SK-N-DZ (cell line): ENCODE measurements at places on chromosomes 11 and 22.

- DNase-seq: peak; percentile 54
Measured at GRCh38 chr11:61828629-61829407, 718 bp downstream of the FADS2 start.

DNA sequence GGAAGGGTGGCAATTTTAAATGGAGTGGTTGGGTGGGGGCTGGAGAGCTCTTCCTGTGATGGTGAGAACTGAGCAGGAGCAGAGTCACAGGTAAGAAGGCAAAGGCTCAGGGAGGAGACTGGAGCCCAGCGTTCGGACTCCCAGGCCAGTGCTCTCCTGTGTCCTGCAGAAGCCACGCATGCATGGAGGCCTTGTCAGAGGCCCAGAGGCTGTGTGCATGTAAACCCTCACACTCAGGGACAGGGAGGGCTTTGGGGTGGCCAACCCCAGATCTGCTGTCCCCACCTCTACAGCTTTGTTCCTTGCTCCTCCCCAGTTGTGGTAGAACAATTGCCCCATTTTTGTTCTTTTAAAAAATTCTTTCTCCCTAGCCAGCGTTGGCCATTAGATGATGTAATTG lies 130.4 kb upstream of the PARVA start:
- no peak for DNase-seq

DNA sequence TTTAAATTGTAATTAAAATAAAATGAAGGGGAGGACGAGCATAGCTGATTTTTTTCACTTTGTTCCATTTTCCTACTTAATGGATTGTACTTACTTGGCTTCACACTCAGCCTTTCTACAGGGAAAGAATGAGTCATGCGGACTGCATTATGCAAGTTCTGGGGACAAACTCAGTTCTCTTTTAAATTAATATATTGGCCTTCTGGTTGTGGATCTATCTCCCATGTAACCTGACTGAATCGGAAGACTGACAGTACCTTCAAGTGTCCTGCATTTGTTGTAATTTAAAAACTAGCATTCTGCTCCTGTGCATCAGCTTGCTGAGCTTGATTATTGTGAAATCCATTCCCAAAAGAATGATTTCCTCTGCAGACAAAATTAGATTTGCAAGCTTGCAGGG lies 12.2 kb downstream of the OR8D1 start:
- DNase-seq: no peak

GRCh38 chr11:134438542-134439537 lies 26.8 kb upstream of the B3GAT1 start:
- DNase-seq: no peak

DNA sequence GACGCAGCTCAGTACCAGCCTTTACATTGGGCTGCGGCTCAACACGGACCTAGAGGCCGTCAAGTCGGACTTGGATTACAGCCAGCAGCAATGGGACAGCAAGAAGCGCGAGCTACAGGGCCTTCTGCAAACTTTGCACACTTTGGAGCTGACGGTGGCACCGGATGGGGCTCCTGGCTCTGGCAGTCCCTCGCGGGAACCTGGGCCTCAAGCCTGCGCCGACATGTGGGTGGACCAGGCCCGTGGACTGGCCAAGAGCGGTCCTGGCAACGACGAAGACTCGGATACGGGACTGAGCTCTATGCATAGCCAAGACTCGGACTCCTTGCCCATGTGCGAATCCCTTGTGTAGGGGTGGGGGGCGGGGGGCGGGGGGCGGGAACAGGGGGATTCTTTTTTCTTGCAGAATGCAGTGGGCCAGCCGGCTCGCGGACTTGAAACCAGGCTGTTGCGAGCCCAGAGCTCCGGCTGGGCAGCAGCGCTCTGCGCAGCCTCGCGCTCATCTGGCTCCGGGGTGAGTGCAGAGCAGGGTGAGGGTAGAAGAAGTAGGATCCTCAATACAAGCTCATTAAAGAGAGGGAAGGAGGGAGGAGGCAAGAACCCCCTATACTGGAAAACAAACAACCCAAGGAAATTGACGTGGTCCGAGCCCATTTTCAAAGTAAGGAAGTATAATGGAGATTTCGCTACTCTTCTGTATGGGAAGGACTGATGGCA lies 1.8 kb downstream of the RASSF10 start:
- no peak for DNase-seq

- no peak for DNase-seq
Measured at GRCh38 chr11:71499125-71499524, 27.9 kb upstream of the KRTAP5-7 start.

GRCh38 chr11:22546746-22547145 lies 78.9 kb downstream of the FANCF start:
- DNase-seq: no peak

DNA sequence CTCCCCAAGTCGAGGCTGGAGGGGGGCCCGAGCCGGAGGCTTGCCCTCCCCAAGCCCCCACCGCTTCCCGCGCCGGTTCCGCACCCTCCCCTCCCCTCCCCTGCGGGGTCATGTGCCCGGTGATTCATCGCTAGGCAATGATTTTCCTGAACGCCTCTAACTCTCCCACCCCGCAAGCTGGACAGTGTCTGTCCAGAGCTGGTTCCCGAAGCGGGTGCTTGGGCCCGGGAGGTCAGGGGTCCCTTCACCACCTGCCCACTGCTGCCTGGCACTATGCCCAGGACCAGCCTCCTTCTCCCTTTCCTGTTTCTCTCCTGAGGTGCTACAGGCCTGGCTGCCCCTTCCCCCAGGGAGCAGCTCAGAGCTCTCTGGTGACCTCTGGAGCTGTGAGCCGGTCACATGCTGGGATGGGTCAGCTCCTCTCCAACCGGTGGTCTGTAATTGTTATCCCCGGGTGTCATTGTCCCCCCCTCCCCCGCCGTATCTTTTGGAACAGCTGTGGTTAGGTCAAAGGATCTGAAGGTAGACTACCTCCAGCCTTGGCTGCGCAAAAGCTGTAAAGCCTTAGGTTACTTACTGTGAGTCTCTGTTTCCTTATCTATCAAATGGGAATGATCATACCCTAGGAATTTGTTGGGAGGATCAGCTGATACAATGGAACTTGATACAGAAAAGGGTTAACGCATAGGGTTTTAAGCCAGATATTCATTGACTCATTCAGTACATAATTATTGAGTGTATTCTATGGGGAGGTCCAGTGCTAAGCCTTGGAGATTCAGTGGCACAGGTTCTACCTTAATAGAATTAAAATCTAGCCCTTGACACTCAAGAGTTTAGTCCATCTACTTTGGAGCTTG lies 753 bp downstream of the STX3 start:
- peak; percentile 7 for DNase-seq

DNA sequence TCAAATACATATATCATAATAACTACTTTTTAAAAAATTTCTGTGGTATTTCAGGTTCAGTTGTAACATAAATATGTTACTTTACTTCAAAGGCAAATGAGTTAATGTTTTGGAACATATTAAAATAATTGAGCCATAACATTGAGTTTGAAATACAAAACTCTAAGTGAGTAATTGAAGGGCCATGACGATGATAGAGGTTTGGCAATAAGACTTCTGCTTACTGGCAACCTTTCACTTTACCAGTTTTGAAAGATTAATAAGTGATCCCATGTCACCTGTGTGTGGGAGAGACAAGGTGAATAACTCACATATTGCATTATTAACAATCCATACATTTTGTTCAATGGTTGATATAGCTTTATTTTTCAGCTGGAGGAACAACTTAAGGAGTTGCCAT lies 144.4 kb downstream of the GRIA4 start:
- DNase-seq: no peak

DNA sequence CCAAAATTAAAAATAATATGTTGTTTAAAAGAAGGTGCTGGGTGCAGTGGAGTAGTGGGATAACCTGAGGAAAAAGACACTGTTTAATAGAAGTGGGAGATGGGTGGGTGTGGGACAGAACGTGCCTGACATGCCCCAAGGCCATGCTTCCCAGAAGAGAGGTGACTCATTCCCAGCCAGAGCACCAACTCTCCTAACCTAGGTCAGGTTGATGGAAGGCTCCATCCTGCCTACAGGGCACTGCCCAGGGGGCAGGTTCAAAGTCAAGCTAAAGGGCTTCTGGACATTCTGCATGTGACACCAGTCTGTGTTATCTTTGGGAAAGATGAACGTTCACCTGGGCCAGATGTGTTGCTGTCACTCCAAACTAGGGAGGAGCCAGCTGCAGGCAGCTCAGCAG lies 453.1 kb downstream of the SOX6 start:
- DNase-seq: no peak

GRCh38 chr11:3087373-3087772 lies 30.1 kb upstream of the CARS1 start:
- DNase-seq: no peak

GRCh38 chr11:130137999-130138398 lies 21.6 kb upstream of the ST14 start:
- no peak for DNase-seq

DNA sequence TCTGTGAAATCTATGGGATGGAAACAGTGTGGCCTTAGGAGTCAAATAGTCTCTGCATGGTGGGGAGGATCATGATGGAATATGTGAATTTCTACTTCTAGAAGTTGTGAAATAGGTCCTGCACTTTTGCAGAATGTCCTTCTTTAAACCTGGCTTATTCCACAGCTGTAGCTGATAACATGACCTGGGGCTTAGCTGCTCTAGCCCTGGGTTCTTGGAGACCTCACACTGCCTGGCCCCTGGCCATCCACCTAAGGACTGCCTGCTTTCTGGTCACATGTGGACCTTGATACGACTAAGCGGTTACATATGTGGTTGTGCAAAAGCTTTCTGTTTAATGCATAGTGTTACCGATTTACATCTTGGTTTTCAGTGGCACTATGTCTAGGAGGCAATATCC lies 88.2 kb downstream of the SWAP70 start:
- DNase-seq: no peak

DNA sequence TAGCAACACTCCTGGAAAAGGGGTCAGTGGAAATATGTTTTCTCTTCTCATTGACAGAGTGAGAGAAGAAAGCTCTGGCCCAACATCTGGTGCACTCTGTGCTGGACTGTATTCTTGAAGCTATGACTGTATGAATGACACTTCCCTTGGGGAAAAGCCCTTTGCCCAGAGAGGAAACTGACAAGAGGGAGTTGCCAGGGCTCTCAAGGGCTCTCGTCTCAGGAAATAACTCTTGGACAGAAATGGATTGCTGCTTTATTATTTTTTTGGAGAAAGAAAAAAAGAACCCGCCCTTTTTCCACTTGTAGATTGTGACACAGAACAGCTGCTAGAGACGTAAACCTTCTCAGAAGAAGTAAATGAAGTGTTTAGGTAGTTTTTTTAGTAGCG lies 11.4 kb downstream of the ETS1 start:
- no peak for DNase-seq

DNA sequence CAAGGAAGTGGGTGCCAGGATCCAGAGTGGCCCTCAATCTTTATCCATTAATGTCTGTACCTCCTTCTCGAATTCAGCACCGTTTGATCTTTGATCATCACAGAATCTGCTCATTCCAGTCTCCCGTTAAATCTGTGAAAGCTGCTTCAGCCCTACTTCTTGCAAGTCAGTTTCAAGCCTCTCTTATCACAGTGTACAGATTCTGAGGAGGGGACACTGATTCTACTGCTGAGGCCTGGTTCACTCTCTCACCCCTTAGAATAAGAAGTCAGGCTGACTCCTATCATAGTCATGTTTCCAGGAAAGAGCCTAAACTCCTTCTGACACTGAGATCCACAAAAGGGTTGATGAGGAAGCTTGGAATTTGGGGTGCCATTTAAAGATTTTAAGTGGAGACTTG lies 39.0 kb downstream of the MAML2 start:
- DNase-seq: no peak

GRCh38 chr11:118923721-118924587 lies 1.8 kb downstream of the BCL9L start:
- DNase-seq: no peak

GRCh38 chr11:1863352-1864216 lies 10.7 kb downstream of the LSP1 start:
- DNase-seq: no peak

DNA sequence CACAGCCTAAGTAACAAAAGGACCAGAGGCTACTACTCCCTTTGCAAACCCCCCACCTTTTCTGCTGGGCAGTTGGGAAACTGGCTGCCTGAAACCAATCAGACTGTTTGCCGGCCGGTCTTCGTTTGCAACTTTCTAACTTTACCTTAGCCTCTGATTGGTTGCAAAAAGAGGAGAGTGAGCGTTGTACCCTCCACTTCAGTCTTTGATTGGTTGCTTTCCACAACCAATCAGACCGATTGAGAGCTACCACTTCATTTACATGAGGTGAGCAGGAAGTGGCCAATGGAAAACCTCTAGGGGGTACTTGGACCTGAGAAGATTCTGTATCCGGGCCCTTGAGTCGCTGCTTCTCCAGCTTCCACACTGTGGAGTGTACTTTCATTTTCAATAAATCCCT lies 18.8 kb upstream of the CLNS1A start:
- no peak for DNase-seq

- no peak for DNase-seq
Measured at GRCh38 chr11:62295504-62295903, 3.4 kb downstream of the SCGB1D4 start.

- no peak for DNase-seq
Measured at GRCh38 chr11:846496-847098, 3.9 kb downstream of the TSPAN4 start.

- DNase-seq: no peak
Measured at GRCh38 chr22:42610186-42610585, 4.5 kb downstream of the POLDIP3 start.
